Right ventricle myocardium inferior (tissue), 1 donor: ENCODE measurements at places on chromosomes 7 and 10.

DNA sequence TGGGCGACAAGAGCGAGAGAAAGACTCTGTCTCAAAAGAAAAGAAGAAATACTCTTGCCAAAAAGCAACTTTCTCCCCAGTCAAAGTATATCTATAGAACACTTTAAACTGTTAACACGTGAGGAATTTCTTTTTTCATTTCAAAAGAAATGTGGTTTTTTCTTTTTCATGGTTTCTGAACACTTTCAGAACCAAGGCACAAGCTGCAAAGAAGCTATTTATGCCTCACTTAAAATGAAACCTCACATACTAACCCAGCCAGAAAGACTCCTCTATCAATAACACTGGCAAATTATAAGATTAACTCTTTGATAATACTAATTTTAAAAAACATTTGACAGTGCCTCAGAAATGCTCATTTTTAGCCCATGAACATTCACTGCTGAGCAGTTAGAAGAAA is 20.9 kb downstream of the TBX20 start:
- DNase-seq, result no peak

- no peak for DNase-seq
Measured at GRCh38 chr10:1449572-1450205, 287.6 kb downstream of the ADARB2 start.

DNA sequence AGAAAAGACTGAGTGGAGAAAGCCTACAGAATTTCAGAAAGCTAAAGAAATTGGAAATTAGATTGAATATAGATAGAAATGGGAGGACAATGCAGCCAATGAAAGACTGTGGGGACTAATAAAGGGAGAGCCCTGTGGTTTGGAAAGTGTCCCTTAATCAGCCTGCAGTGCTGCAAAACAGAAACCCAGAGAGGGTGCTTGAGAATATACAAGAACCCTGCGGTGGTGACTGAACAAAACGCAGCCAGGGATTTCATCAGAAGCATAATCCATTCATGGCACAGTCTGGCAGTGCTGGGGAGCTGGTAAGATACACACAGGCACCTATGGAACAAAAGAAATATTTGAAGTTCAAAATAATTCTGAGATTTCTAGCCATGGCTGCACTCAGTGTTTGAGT is 19.1 kb downstream of the CEP41 start:
- no peak for DNase-seq

- no peak for DNase-seq
Measured at GRCh38 chr10:4658777-4659176, 167.2 kb upstream of the AKR1E2 start.

DNA sequence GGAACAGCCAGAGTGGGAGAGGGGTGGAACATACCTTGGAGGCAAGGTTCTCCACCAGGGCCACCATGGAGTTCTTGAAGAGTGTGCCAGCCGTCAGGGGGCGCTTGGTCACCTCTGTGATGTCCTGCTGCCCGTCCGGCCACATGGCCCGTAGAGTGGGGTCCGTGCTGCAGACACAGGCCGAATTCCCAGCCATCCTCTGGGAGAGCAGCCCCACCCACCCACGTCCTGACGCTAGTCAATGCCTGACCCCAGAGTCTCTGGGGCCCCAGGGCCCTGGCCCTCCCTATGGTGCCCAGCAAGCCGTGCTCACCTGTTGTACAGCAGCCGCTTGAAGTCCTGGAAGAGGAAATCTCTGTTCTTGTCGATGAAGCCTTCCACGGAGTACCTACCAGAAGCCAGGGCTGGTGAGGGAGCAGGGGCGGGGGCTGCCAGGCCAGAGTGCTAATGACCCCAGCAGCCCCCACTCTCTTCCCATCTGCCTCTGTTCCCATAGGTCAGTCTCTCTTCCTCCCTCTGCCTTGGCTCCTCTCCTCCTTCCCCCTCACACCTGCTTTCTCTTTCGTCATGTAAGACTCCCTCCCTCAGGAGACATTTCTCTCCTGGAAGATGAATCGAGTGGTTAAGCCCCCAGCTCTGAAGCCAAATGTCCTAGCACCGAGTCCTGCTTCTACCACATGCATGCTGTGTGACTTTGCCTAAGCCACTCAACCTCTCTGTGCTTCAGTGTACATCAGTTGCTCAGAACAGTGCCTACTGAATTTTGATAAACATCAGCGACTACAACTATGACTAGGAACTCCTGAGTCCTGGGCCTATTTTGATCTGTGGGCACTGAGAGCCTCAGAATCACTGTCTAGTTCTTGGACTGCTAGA is 11.0 kb downstream of the MYO1G start:
- no peak for DNase-seq
